ENCODE measurements at places on chromosomes 2 and 18.

DNA sequence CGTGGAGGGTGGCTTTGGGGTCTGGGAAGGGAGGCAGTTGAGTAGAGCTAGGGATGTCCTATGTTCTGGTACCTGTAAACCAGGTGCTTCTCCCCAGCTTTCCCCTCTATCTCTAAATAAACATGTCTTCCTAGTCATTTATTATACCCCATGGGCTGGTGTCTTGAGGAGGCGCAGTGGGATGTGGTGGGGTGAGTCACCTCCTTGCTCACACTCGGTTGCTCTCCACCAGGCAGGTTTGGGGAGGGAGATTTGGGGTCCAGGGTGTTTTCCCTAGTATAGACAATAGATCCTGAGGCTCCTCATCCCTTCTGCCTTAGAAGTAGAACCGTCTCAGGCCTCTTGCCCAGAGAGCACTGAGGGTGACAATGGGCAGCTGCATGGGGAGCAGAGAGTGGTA, 5.1 kb downstream of the PSD4 start:
- no peak for DNase-seq

- no peak for DNase-seq
Observed at GRCh38 chr18:34219651-34220050, 5.1 kb downstream of the NOL4 start.

DNA sequence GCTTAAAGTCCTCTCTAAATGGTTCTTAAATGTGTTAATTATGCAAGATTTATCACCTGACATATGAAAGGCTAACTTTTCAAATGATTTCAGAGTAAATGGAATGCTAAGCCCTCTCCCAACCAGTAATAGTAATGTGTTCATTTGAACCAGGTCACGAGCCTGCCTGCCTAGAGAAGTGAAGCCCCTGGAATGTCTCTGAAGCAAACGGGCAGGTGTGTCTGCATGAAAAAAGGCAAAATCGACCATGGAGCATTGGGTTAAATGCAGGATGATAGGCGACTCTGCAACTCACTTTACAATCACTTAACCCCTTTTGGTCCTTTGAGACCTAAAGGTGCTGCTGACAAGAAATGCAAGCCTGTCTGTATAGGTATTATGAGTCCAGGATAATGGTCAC, 798.4 kb upstream of the ACVR2A start:
- DNase-seq: no peak

- no peak for DNase-seq
Observed at GRCh38 chr2:150043172-150043500, 444.3 kb downstream of the RND3 start.

GRCh38 chr18:6591491-6591890, 138.0 kb upstream of the ARHGAP28 start:
- no peak for DNase-seq

- no peak for DNase-seq
Observed at GRCh38 chr2:40516604-40517003, 64.7 kb upstream of the SLC8A1 start.

DNA sequence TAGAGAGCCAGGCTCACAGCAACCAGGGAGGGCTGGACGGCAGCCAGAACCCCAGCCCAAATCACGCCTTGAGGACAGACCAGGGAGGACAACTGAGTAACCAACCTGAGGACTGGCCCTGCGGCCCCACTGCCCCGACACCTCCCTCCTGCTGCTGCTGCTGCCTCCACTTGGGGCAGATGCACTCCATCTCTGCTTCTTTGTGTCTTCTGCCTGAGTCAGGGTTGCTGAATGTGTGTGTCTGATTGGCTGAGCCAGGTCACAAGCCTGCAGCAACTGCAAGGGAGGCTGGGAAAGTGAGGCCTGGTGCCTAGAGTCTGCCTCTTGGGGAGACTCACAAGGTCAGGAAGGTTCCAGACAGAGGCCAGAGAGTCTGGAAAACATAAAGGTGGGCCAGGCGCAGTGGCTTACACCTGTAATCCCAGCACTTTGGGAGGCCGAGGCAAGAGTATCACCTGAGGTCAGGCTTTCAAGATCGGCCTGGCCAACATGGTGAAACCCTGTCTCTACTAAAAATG, 83.4 kb downstream of the ZFP36L2 start:
- no peak for DNase-seq

- DNase-seq: peak; percentile 23
Observed at GRCh38 chr18:54742659-54743604, 85.3 kb upstream of the RAB27B start.

- no peak for DNase-seq
Observed at GRCh38 chr2:140621583-140622362, 1509.0 kb downstream of the LRP1B start.

GRCh38 chr2:240349133-240350005, 86.1 kb upstream of the GPC1 start:
- no peak for DNase-seq

GRCh38 chr2:9720352-9721093, 89.7 kb upstream of the YWHAQ start:
- no peak for DNase-seq

DNA sequence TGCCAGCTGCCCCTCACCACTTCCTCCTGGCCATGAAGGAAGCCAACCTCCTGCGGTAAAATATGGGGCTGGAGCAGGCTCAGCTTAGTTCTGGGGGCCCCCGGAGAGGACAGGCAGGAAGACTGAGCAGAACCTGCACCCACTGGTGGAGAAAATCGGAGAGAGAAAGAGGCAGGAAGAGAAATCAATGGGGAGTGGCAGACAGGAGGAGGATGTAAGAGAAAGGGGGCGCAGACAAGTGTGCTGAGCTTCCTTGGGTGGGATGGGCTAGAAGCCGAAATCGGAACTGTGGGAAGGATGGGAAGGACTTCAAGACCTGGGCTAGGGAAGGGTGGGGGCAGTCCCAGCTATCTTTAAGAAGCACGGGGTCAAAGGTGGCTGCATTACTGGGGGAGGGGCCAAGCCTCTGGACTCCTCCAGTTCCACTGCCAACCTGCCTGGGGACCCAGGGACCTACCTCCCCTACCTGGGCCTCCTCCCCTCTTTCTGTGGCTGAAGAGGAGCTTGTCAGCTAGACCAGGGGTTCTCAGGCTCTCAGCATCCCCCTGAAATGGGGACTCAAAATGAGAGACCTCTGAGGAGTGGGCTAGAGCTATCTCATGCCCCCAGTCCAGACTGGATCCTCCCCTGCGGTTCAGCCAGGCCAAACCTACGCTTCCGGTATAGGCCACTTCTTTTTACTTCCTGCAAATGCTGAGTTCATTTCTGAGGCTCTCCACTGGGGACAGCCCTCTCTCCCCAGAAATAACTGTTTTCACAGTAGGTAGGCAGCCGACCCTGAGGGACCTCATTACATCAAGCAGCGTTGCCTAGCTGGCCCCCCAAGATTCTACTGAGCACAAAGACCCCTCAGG, 33.6 kb upstream of the B3GNT7 start:
- DNase-seq: no peak

DNA sequence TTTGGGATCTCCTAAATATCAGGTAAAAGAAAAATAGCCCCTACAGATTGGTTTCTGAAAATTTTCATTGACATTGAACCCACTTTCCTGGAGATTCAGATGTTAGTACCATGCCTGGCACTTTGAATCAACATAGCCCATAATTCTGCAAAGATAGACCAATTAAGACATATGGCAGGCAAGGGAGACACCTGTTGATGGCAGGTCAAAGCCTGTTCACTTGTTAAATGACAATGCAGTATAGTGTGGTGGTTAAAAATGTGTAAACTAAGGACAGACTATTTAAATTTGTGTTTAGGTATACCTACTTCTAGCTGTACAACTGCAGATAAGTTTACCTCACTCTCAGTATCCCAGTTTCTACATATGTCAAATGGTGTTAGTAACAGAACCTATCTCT, 178.1 kb upstream of the MMADHC start:
- no peak for DNase-seq

DNA sequence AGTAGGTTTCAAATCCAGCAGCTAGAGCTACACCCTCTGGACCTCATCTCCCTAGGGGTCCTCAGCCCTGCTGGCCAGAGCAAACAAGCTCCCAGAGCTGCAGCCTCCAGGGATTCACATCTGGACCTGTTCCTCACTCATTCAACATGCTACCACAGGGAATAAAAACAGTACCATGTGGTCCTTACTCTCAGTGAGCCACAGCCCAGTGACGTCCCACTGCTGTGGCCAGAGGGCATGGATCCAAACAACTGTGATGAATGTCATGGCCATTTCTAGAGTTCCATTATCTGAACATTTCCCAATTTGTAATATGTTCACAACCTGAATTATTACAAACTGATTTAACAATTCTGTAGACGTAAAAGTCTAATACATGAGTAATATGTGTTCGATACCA, 177.9 kb downstream of the TRABD2A start:
- no peak for DNase-seq

DNA sequence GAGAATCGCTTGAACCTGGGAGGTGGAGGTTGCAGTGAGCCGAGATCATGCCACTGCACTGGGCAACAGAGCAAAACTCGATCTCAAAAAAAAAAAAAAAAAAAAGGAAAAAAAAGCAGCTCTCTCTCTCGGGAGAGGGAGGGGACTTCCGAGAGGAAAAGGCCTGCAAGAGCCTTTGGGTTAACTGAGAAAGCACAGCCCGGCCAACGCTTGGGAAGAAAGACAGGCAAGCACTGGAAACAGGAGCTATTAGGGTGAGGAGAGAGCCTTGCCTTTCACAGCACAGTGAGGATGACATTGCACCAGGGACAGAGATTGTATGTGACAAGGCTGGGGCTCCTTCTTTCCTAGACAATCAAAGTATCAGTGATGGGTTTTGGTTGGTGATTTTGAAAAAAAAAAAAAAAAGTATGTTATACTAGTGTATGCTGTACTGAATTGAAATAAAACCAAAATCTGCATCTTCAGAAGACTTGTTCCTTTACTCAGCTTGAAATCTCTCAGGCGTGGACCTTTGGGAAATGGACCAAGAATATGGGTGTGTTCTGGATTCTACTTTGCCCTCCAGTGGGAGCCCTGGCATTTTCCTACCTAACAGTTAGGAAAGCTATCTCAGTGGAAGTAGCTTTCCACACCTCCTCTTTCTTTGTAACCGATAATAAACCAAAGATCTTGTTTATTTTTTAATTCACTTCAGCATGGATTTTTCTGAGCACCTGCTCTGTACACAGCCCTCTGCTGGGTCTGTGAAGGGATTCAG, 16.7 kb downstream of the SRSF7 start:
- DNase-seq: no peak

DNA sequence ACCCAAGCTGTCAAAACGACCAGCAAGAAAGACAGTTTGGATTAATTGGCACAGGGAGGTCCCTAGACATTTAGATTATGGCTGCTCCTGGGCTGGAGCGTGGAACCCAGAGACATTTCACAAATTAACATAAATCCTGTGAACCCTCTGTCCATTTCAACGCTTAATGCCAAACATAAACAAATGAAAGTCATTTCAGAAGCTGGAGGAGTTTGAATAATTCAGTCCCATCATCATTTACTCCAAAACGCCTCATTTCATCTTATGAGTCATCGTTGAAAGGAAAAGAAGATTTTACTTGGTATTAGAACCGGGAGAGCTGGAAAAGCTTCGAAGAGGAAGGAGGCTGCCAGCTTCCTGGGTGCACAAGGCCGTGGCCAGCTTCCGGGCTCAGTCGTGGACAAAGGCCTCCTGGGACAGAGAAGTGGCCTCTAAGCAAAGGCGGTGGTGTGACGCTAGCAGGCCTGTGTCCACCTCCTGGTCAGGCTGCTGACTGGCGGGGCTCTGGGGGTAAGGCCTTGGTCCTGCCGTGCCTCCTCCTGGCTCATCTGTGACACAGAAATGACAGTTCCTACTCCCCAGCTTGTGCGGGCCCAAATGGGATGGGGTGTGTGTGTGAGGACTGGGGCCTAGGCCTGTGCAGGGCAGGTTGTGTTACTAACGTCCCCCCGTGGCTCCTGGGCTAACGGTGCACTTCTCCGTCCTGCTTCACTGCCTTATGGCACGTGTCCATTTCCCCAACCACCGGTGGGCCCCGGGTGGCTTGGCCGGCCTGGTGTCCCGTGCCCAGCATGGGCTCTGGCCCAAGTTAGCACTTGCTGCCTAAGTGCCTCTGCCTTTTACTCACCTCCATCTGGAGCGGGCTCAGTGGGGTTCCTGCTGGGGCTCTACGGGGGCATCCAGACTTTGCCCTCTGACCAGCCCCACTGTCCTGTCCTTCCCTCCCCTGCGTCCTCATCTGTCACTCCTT, 71.6 kb downstream of the RRM2 start:
- no peak for DNase-seq

- no peak for DNase-seq
Observed at GRCh38 chr2:23545396-23545795, 160.4 kb downstream of the KLHL29 start.

Data from GOT3 (cell line).